ENCODE measurements at places on chromosomes 6 and 20.

GRCh38 chr6:4057036-4057435 lies 21.9 kb downstream of the FAM217A start:
- no peak for DNase-seq

DNA sequence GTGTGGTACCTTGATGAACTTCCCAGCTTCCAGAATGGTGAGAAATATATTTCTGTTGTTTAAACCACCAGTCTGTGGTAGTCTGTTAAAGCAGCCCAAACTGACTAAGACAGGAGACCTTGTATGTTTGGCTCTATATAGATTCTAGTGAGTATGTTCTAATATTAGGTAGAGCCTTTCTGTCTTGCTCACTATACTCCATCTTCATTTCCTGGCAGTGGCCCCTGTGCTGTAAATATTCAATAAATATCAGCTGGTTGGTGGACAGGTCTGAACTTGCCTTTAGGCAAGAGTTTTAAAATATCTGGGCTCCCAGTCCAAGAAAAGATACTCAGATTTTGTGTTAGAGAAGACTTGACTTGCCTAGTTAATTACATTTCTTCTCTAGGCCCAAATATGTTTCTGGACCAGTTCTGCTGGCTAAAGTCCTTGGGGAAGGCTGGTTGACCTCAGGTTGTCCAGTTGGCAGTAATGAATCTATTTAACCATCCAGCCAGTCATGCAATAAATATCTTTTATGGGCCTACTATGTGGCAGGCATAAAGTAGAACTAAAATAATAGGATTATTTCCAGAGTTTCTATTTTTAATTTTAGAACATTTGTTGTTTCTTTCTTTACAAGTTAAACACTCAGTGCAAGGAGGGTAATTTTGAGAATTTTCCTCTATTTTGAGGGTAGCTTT lies 22.3 kb downstream of the PPP1R14C start:
- no peak for DNase-seq

- no peak for DNase-seq
These were observed 36.5 kb upstream of the RFPL4B start for GRCh38 chr6:112310439-112311125.

DNA sequence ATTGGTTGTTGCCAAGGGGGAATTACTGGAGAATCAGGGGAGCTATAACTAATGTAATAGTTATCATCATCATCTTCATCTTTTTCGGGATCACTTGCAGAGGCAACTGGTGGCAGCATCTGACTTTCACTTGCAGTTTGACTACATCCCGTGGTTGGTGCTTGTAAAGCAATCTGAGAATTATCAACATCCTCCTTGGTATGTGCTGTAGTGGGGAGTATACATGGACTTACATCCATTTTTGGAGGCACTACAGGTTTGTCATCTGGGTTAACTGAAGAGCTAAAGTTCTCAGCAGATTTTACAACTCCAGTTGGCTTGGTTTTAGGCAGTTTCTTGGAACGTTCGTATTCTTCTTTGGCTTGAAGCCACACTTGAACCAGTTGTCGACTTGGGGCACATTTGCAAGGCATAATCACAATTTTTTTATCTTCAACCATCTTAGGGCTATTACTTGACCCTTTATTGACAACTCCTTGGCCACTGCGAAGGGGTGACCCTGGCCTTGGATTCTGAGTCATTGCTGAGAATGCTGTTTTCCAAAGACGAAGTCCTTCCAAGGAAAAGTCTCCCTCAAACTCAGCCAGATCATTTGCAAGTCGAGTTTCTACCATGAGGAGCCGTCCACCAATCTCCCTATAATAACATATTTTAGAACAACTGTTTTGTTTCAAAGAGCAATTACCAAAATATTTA lies 115.5 kb downstream of the REV3L start:
- DNase-seq = no peak

- DNase-seq = no peak
These were observed 95.8 kb upstream of the TAB2 start for GRCh38 chr6:149221774-149222070.

DNA sequence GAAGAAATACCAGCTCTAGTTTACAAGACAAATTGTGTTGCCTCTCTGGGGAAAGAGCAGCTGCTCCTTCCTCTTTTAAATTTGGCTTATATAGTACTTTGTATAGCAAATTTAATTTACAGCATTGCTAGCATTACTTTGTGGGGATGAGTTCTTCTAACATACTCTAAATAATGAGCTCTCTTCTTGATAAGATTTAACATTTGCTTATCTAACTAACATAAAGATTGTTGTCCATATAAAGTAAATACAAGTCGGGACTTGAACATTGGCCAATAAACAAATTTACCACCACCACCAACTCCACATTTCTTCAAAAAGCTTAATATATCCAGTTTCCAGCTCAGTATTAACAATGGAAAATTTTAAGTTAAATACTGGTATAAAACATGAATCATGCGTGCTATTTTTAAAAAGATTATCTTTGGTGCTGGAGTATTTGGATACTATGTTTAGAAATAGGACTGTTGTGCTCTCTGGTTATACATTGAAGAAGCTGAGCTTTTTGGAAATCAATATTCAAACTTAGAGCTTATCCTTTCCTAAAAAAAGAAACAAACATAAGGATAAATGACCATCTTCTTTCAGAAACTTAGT lies 1146.9 kb upstream of the GJE1 start:
- DNase-seq = no peak

DNA sequence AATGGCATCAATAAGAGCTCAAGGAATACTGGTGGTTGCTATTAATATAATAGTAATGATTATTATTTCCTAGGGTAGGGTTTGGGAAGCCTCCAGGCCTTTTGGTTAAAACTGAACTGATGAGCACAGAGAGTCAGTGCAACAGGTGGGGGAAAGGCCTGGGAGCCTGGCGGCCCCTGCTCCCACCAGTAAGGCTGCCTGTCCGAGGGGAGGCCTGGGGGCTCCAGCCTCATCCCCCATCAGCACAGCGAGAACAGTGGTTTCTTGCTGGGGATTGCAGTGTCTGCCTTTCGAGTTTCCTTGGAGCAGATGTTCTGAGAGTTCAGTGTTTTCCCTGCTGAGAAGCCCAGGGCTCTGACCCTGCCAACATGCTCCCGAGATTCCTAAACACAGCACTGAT lies 340.4 kb downstream of the CDH26 start:
- no peak for DNase-seq

GRCh38 chr6:129730477-129731165 lies 20.6 kb upstream of the ARHGAP18 start:
- no peak for DNase-seq

GRCh38 chr6:12973386-12973785 lies 256.8 kb downstream of the PHACTR1 start:
- no peak for DNase-seq

DNA sequence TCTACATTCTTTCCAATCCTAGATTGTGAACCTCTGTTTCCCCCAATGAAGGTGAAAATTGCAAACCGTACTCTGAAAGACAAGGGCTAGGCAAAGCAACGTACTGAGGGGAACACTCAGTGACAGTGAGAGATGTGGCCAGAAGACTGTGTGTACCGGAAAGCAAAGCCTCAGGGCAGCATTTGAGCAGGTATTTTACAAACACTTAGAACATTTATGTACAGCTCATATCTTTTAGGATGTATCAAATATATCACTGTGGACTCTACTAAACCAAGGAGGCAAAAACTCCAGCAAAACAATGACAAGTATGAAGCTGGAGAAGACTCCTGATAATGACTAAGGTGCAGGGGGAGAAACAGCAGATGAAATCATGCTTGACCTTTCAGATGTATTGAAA lies 236.9 kb downstream of the FOXC1 start:
- no peak for DNase-seq

GRCh38 chr6:75830959-75831885 lies 82.2 kb downstream of the MYO6 start:
- no peak for DNase-seq

GRCh38 chr6:90123831-90124230 lies 172.8 kb downstream of the BACH2 start:
- peak; percentile 18 for DNase-seq
